ENCODE measurements at places on chromosomes 6 and 20. TPM values are rescaled to one million over a fixed set of nuclear protein-coding genes. Genes with fewer than 3 reads are reported as not detected.

XKR7 gene
- polyA plus RNA-seq, result 0.81 TPM

PNPLA1 gene
- polyA plus RNA-seq, result 3.3 TPM

MCHR2 gene
- polyA plus RNA-seq, result 0.04 TPM

SLC22A23 gene
- polyA plus RNA-seq, result 34.7 TPM

GPR6 gene
- not detected for polyA plus RNA-seq

GNAS gene
- 930 TPM for polyA plus RNA-seq

CST5 gene
- 0.19 TPM for polyA plus RNA-seq

WFDC2 gene
- polyA plus RNA-seq, result 2.8 TPM

OPRL1 gene
- polyA plus RNA-seq, result 0.81 TPM

GSTA2 gene
- polyA plus RNA-seq, result 24.0 TPM

PGC gene
- 0.16 TPM for polyA plus RNA-seq

RFX6 gene
- 8.6 TPM for polyA plus RNA-seq

KCNQ2 gene
- polyA plus RNA-seq, result 5.2 TPM

SAPCD1 gene
- polyA plus RNA-seq, result 15.0 TPM

CASS4 gene
- 1.2 TPM for polyA plus RNA-seq

PDE10A gene
- polyA plus RNA-seq, result 2.7 TPM

RIMS1 gene
- polyA plus RNA-seq, result 4.2 TPM

ECT2L gene
- polyA plus RNA-seq, result 0.13 TPM

C6orf163 gene
- 3.1 TPM for polyA plus RNA-seq

SLA2 gene
- 1.6 TPM for polyA plus RNA-seq

KCNK16 gene
- 8.1 TPM for polyA plus RNA-seq

NOX3 gene
- polyA plus RNA-seq, result not detected

MED20 gene
- 26.0 TPM for polyA plus RNA-seq

VNN1 gene
- 2.0 TPM for polyA plus RNA-seq

SIRPB2 gene
- polyA plus RNA-seq, result 1.4 TPM

TMEM30A gene
- 75.2 TPM for polyA plus RNA-seq

MMP24 gene
- 3.9 TPM for polyA plus RNA-seq

SLC17A1 gene
- 0.09 TPM for polyA plus RNA-seq

HSPA1B gene
- 241 TPM for polyA plus RNA-seq

HLA-B gene
- 353 TPM for polyA plus RNA-seq

TP53TG5 gene
- polyA plus RNA-seq, result 0.78 TPM

BPIFB2 gene
- not detected for polyA plus RNA-seq

COMMD7 gene
- 40.1 TPM for polyA plus RNA-seq

ZNF292 gene
- 23.9 TPM for polyA plus RNA-seq

OR2W1 gene
- not detected for polyA plus RNA-seq

VSX1 gene
- 0.03 TPM for polyA plus RNA-seq

CLIC5 gene
- polyA plus RNA-seq, result 111 TPM

TRIM38 gene
- 19.4 TPM for polyA plus RNA-seq

FABP7 gene
- 0.13 TPM for polyA plus RNA-seq

PPP1R14C gene
- 2.9 TPM for polyA plus RNA-seq

ADGRF4 gene
- 1.2 TPM for polyA plus RNA-seq

COL19A1 gene
- polyA plus RNA-seq, result 3.4 TPM

PHACTR3 gene
- polyA plus RNA-seq, result 8.3 TPM

DLGAP4 gene
- 43.1 TPM for polyA plus RNA-seq

ADGRB3 gene
- polyA plus RNA-seq, result 8.3 TPM

FOXF2 gene
- polyA plus RNA-seq, result 25.0 TPM

TREM1 gene
- polyA plus RNA-seq, result 0.06 TPM

HLA-F gene
- 8.2 TPM for polyA plus RNA-seq

HLA-G gene
- polyA plus RNA-seq, result 0.06 TPM

FAM217A gene
- polyA plus RNA-seq, result 0.69 TPM

All from large intestine (tissue), 12 donors.